ENCODE measurements at places on chromosomes 7 and 10.

DNA sequence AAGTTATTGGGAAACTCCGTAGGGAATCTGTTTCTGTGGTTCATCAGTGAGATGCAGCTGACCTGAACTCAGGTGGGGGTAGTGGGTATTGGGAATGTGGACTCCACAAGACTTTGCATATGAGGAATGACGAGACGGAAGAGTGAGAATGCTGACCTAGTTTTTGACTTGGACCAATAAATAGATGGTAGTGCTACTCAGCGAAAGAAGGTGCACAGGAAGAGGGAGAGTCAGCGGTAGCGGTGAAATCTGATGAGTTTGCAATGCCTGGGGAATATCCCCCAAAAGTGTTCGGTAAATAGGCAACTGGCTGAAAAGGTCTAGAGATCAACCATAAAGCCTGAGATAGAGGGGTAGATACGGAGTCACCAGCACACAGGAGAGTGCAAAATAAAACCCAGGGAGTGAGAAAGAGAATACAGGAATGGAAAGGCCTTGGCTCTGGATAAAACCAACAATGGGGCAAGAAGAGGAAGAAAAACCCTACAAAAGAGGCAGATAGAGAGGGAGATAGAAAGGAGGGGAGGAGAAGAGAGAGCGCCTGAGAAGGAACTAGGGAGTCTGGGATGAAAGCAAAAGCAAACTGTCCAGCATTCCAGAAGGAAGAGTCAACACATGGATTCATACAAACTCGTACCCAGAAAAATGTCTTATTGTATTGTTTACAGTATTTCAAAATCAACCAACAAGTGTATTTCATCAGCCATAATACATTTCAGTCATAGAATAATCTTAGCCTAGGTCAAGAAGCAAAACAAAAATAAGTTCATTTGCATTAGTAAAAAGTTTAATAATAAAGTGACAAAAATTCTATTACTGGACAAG, 5.4 kb downstream of the ARHGAP21 start:
- DNase-seq, result no peak
- peak overlapping the region; percentile 75 for H3K4me3 ChIP-seq
- H3K27me3 ChIP-seq, result no peaks in the 10 kb centered on the region
- H3K27ac ChIP-seq, result no peak overlapping the region

GRCh38 chr7:106747804-106748203, 86.8 kb upstream of the CCDC71L start:
- no peaks in the 10 kb centered on the region for H3K27me3 ChIP-seq
- no peak overlapping the region for H3K4me3 ChIP-seq
- no peaks in the 10 kb centered on the region for H3K4me1 ChIP-seq
- H3K36me3 ChIP-seq, result no peaks in the 10 kb centered on the region
- H3K27ac ChIP-seq, result no peak overlapping the region

GRCh38 chr7:151503902-151504714, 15.6 kb downstream of the RHEB start:
- no peaks in the 10 kb centered on the region for H3K27me3 ChIP-seq
- peaks cover 32% of the 10 kb centered on the region for H3K4me1 ChIP-seq
- no peaks in the 10 kb centered on the region for H3K36me3 ChIP-seq
- H3K4me3 ChIP-seq, result no peak overlapping the region
- DNase-seq, result peak; percentile 15
- no peak overlapping the region for H3K27ac ChIP-seq

DNA sequence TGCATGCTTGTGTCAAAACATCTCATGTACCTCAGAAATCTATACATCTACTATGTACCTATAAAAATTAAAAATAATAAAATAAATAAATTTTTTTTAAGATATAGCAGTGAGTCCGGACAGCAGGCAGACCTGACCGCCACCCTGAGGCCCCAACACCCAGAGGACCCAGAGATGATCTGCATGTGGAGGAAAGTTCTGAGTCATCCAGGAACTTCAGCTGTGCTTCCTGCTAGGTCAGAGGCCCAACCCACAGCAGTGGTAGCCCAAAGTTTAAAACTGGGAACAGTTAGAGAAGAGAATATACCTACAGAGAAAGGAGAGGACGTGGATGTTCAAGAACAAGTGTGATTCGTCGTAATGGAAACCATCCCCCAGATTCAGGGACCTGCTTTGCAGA, 683.7 kb upstream of the NRP1 start:
- no peak overlapping the region for H3K4me3 ChIP-seq
- no peak overlapping the region for H3K27ac ChIP-seq
- H3K36me3 ChIP-seq, result no peaks in the 10 kb centered on the region
- no peaks in the 10 kb centered on the region for H3K27me3 ChIP-seq
- no peak for DNase-seq

- no peak overlapping the region for H3K27ac ChIP-seq
- no peaks in the 10 kb centered on the region for H3K4me1 ChIP-seq
- no peaks in the 10 kb centered on the region for H3K27me3 ChIP-seq
- no peak for DNase-seq
- H3K4me3 ChIP-seq, result no peak overlapping the region
Observed at GRCh38 chr10:105800641-105801040, 1159.6 kb downstream of the SORCS3 start.

DNA sequence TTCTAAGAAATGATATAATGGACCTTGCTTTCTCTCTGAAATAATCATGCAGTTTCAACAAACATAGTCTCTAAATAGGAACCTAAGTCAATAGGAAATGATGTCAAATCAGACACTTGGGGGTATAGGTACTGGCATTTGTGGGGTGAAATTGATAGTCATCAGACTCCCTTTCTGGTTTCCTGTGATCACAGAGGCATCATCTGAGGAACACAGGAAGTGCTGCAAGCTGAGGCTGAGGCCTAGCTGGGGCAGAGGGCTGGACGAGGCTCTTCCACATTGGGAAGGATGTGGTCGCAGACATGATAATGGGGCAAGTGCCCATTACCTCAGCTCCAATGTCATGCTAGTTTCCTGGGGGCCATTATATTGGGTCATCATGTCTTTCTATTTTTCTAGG, 33.5 kb upstream of the TARP start:
- no peak overlapping the region for H3K27ac ChIP-seq
- H3K4me3 ChIP-seq, result no peak overlapping the region
- no peaks in the 10 kb centered on the region for H3K36me3 ChIP-seq
- no peak for DNase-seq
- H3K27me3 ChIP-seq, result no peaks in the 10 kb centered on the region

DNA sequence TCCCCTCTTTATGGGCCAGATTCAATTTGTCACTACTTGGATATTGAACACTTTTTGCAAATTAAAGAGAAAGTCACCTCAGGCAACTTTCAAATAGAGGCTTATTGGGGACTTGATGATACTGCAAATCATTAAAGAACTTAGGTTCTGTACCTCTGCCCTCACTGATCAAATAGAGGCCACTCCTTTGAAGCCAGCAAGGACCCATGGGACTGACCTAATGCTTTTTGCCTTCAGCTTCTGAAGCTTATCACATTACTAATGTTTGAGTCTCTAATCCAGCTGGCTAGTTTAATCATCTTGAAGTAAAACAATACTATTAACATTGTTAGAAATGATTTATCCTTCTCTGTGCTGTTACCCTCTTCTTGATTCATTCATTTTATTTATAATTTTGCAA, 93.0 kb upstream of the ZNF800 start:
- DNase-seq, result no peak
- H3K4me3 ChIP-seq, result no peak overlapping the region
- H3K4me1 ChIP-seq, result no peaks in the 10 kb centered on the region
- no peak overlapping the region for H3K27ac ChIP-seq
- H3K36me3 ChIP-seq, result no peaks in the 10 kb centered on the region
- no peaks in the 10 kb centered on the region for H3K27me3 ChIP-seq

DNA sequence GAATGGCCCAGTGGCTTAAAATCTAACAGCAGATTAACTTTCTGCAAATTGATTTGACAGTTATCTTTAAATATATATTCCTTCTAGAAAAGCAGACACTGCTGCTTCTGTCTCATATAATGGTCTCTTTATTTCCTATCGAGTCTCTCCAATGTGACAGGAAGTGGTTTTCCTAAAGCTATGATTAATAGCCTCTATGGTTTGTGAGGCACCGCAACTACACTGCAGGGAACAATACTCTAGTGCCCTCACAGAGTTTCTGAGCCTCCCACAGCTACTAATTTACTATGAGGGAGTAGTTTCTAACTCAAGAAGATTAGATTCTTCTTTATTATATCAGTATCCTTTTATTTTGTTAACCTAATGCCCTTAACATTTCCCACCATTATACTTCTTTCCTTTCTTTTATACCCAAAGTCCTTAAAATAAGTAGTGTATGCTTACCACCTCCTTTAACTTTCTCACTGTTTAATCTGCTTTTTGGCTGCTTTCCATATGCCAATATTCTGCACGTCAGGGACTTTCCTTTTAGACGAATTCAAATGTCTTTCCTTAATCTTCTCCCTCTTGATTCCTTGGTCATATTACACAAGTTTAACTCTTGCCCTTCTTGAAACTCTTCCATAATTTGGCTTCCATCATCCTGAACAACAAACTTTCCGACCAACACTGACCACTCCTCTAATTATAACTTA, 23.8 kb upstream of the AHR start:
- no peaks in the 10 kb centered on the region for H3K27me3 ChIP-seq
- no peak overlapping the region for H3K4me3 ChIP-seq
- H3K36me3 ChIP-seq, result no peaks in the 10 kb centered on the region

- H3K4me3 ChIP-seq, result no peak overlapping the region
- DNase-seq, result no peak
- no peak overlapping the region for H3K27ac ChIP-seq
- peaks cover 22% of the 10 kb centered on the region for H3K36me3 ChIP-seq
- no peaks in the 10 kb centered on the region for H3K27me3 ChIP-seq
Observed at GRCh38 chr7:98297626-98298286, 16.3 kb downstream of the BRI3 start.

GRCh38 chr10:17475661-17476060, 21.3 kb upstream of the ST8SIA6 start:
- H3K27ac ChIP-seq, result no peak overlapping the region
- H3K36me3 ChIP-seq, result no peaks in the 10 kb centered on the region
- H3K4me3 ChIP-seq, result no peak overlapping the region
- DNase-seq, result no peak

DNA sequence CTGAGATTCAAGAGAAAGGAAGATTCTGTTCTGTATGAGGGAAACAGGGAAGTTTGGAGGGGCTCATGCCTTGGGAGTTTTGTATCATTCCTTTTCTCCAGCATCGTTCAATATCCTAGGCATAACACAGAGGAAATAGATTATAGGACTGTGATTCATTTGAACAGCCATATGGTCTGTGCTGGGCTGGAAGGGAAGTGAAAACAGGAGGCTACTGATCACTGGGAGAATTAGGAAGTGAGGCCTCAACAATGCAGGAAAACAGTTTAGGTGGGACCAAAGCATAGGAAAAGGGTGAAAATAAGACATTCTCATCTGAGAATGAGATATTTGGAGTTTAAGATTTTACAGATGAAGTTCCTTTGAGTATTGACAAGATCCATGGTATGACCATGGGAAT, 70.7 kb upstream of the MKX start:
- no peak overlapping the region for H3K4me3 ChIP-seq
- H3K36me3 ChIP-seq, result no peaks in the 10 kb centered on the region
- no peak for DNase-seq
- no peaks in the 10 kb centered on the region for H3K27me3 ChIP-seq

DNA sequence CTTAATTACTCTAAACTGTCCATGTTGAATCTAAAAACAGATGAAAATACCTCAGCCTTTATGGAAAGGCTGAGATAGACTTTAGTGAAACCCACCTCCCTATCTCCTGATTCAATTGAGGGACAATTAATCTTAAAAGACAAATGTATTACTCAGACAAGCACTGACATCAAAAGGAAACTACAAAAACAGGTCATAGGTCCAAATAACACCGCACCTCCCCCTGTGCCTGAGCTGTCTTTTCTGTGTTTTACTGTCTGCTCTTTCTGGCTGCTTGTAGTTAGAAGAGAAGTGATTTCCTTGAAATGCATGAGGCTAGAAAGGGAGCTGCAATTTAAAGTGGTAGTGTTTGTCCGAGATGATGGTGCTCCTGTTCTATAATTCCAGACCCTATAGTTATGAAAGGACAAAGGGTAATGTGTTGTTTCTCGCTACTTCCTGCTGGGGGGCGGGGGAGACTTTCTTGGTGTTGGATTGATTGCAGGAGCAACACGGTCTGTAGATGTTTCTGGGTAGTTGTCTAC, 16.0 kb downstream of the AKR1C8 start:
- no peaks in the 10 kb centered on the region for H3K4me1 ChIP-seq
- no peaks in the 10 kb centered on the region for H3K27me3 ChIP-seq
- no peak for DNase-seq
- H3K36me3 ChIP-seq, result no peaks in the 10 kb centered on the region
- H3K27ac ChIP-seq, result no peak overlapping the region
- H3K4me3 ChIP-seq, result no peak overlapping the region

DNA sequence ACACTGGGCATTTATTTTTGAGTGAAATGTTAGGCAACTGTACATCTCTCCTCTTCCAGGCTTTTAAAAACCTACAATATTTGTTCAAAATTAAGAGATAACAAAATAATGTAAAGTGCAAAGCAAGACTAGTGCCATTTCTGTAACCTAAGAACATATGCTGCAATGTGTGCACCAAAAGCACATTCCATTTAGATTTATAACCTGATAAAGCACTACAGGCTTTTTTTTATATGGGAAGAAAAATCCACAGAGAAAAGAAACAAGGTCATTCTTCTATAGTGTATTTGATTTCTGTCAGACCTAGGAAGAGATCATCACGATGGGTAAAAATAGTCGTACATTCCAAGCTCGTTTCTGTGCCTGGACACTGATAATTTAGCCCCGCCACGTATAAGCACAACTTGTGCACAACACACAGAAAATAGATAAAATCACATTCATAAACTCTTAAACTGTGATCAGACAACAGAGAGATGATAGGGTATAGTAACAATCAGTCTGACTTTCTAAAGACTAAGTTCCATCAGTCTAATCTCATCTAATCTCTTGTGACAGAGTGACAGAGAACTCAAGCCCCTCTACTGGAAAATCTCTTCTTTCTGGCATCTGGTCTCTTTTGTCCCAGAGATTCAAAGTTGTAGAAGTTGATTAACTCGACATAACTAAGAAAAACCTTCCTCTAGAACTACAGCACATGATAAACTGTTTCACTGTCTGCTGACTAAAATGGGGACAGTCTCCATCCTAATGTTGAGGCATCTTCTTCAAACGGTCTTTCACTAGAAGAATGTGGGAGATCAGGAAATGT, 6.7 kb downstream of the LAMB1 start:
- H3K36me3 ChIP-seq, result peaks cover 37% of the 10 kb centered on the region
- peak overlapping the region; percentile 30 for H3K27ac ChIP-seq
- no peaks in the 10 kb centered on the region for H3K27me3 ChIP-seq

- no peaks in the 10 kb centered on the region for H3K4me1 ChIP-seq
- H3K36me3 ChIP-seq, result no peaks in the 10 kb centered on the region
- H3K27me3 ChIP-seq, result no peaks in the 10 kb centered on the region
Observed at GRCh38 chr7:77393261-77393660, 22.9 kb downstream of the GSAP start.

DNA sequence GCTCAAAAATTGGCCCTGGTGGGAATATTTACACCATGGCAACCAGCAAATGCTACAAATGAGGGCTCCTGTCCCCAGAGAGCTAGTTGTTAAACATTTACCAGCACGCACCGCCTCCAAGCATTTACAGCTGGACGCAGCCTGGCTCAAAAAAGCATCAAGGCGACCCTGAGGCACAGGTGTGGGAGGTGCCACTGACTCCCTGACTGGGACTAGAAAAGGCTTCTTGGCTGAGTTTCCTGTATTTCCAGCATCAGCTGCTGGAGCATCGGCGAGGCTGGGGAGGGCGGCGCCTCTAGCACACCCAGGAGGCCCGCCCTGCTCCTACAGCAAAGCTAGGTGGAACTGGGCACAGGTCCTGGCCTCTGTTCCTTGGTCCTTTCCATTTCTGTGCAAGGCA, 43.5 kb upstream of the ZRANB1 start:
- no peak overlapping the region for H3K4me3 ChIP-seq
- no peak overlapping the region for H3K27ac ChIP-seq
- DNase-seq, result no peak
- H3K4me1 ChIP-seq, result peaks cover 3% of the 10 kb centered on the region

Measured in ascending aorta (tissue), 2 donors.